ENCODE measurements at places on chromosomes 5 and 9. TPM values are rescaled to one million over a fixed set of nuclear protein-coding genes. Genes with fewer than 3 reads are reported as not detected.
A peak's percentile ranks its signal among the peaks of the same experiment; 100 is the strongest.

DNA sequence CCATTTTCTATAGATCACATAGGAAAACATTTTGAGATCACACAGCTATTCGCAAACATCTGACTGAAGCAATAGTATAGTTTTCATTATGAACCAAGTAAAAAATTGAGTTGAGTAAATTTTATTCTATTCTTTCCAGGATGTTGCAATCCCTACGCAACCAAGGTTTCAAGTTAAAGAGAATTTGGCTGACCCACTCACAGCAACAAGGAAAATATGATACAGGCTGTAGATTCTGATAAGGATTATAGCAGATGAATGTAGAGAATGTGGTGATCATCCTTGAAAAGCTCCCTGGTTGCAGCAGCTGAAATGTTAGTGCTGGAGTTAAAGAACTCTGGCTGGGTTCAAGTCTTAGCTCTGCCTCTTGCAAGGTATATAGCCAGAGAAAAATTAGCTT, 4.7 kb downstream of the ABCA1 start:
- DNase-seq: no peak

GRCh38 chr9:136791516-136792276, 552 bp downstream of the TMEM141 start:
- peak; percentile 87 for DNase-seq

DNA sequence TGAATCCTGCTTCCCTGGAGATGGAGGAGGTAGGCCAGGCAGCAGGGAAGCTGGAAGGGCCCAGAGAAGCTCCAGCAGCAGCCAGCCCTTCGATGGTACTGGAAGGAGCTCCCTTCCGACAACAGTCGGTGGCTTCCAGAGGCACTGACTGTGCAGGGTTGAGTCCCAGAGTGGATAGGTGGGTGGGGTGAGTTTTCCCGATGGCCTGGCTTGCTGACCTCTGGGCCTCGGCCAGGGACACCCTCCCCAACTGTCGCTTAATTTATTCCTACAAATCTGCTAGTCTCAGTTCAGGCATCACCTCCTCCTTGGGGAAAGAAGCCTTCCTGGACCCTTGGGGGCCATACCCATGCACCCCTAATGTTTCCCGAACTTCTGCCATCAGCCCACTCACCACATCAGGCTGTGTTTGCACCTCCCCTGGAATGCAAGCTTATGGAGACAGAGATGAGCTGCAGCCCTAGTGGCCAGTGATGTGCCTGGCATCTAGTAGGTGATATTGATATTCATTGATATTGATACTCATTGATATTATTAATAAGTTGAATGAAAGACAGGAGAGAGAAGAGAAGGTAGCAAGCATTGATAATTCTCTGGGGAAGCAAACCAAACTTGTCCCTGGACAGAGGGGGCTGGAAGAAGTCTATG, 104.6 kb upstream of the BOD1 start:
- DNase-seq: no peak

- peak; percentile 78 for DNase-seq
These were observed 4.8 kb downstream of the SKP1 start for GRCh38 chr5:134171972-134172371.

DNA sequence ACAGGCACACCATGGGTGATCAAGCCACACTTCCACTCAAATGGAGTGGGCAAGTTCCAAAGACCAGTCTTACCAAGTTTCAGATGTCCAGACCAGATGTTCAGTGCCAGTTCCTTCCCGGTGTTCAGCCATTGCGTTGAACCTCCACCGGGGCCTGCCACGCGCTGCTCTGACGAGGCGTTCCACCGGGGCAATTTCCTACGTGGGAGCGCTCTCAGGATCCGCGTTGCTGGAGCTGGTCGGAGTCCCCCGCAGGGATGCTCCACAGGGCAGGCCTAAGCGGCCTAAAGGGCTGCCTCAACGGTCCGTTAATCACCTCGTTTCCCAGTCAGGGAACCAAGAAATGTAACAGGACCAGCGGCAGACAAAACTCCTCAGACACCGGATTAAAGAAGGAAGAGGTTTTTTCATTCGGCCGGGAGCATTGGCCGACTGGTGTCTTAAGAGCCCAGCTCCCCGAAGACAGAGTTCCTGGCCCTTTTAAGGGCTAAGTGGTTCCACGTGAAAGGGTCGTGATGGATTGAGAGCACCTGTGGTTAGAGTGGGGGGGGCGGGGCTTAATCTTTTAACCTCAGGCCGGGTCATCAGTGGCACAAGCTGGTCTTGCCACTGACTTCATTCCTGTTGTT, 35.7 kb upstream of the PPP1R26 start:
- DNase-seq: no peak

The PFDN1 gene
- 72.9 TPM for total RNA-seq

DNA sequence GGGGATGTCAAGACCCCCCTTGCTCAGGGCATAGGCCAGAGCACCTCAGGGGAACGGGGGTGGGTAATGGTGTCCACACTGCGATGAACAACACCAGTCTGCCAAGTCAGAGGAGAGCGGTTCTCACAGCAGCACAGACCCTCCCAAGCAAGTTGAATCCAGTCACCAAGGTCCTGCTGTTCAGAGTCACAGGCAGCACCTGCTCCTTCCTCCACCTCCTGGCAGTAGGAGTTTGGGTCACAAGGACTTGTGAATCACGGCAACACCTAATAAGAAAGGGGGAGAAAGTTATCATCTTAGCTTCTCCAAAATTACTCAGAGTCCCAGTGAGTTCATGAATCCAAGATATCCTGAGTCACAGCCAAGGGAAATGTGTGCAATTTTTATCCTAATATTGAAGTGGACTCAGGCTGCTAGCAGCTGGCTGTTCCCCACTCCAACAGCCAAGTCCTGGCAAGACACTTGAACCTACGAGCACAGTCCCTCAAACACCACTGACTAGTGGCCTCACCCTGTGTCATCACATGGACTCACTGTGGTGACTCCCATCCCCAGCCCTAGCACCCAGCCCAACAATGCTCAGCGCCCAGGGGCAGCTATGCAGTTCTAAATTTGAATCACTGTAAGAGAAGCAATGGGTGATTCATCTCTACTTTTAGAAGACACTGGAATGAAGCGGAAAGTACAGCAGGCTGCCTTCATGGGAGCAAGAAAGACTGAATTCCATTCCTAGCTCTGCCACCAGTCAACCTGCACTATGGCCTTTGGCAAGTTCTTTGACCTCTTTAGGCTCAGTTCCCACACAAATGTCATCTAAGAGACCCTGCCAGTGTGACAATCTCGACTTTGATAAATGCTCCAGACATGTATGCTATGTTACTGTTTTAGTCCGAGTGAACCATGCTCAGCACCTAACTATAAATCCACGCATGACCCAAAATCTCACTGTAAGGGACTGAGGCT, 113.7 kb downstream of the KLHL3 start:
- DNase-seq: no peak

- no peak for DNase-seq
These were observed 22.8 kb upstream of the GFPT2 start for GRCh38 chr5:180375955-180376354.

The CCDC187 gene
- 0.40 TPM for total RNA-seq

DNA sequence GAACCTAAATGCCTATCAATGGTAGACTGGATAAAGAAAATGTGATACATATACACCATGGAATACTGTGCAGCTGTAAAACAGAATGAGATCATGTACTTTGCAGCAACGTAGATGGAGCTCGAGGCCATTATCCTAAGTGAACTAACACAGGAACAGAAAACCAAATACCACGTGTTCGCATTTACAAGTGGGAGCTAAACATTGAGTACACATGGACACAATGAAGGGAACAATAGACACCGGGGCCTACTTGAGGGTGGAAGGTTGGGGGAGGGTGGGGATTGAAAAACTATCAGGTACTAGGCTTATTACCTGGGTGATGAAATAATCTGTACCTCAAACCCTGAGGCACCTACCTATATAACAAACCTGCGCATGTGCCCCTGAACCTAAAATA, 22.4 kb upstream of the DEPDC1B start:
- DNase-seq: no peak

DNA sequence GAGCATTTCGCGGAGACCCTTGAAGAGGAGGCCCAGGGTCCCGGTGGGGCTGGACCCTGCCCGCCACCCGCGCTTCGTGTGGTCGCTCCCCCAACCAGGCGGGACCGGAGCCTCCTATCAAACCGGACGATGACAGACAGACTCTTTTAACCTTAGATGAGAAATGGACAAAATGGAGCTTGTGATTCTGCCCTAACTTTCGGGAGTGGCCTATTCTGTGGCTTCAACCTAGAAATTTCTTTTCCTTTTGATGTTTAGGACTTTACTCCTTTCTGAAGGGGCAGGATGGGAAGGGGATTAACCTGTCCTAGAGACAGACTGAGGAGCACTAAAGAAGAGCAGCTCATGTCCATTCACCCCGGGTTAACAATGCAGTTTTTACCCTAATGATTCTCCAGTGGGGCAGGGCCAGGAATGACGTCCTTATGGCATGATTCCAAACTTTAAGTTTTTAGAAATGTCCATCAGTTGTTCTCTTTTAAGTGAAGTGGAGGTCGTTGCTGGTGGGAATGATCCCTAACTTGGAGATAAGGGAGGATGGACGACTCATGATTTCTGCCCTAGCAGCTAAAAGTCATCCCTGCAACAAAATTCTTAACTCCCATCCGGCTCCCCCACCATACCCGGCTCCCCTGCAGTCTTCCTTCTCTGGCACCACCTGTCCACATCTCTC, 1.0 kb downstream of the NIPSNAP3A start:
- DNase-seq: no peak

The ZDHHC11 gene
- total RNA-seq: 14.9 TPM

The CCNJL gene
- 29.8 TPM for total RNA-seq

- DNase-seq: no peak
These were observed 83.4 kb downstream of the PAPPA start for GRCh38 chr9:116236979-116237378.

- no peak for DNase-seq
These were observed 4.3 kb downstream of the ANXA6 start for GRCh38 chr5:151153300-151153699.

DNA sequence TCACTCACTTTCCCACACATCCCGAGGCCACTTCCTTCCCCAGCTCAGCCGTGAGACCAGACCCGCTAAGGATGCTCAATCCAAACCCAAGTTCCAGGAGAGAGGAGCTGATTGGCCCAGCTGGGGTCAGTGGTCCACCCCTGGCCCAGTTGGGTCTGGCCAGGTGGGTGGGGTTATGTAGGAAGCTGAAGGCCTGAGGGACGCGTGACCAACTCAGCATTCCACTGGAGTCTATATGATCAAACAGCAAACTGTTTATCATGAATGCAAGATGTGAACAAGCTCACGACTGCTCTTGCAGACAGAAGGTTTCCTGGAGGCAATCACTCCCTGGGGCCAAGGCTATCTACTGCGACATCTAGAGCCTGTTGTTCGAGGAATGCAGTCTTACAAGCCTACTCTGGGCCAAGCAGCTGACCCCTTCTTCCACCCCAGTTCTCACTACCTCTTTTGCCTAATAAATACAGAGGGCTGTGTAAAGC, 4.9 kb upstream of the RAPGEF1 start:
- DNase-seq: no peak

GRCh38 chr5:59319250-59319649, 574.3 kb downstream of the PDE4D start:
- no peak for DNase-seq

- no peak for DNase-seq
These were observed 1.8 kb downstream of the ARRDC1 start for GRCh38 chr9:137607141-137607857.
